ENCODE measurements at places on chromosomes 12 and 14.

GRCh38 chr12:108833757-108834472 lies 23.5 kb downstream of the SSH1 start:
- peak; percentile 48 for DNase-seq

- no peak for DNase-seq
Observed at GRCh38 chr14:92473261-92473968, 40.2 kb upstream of the RIN3 start.

DNA sequence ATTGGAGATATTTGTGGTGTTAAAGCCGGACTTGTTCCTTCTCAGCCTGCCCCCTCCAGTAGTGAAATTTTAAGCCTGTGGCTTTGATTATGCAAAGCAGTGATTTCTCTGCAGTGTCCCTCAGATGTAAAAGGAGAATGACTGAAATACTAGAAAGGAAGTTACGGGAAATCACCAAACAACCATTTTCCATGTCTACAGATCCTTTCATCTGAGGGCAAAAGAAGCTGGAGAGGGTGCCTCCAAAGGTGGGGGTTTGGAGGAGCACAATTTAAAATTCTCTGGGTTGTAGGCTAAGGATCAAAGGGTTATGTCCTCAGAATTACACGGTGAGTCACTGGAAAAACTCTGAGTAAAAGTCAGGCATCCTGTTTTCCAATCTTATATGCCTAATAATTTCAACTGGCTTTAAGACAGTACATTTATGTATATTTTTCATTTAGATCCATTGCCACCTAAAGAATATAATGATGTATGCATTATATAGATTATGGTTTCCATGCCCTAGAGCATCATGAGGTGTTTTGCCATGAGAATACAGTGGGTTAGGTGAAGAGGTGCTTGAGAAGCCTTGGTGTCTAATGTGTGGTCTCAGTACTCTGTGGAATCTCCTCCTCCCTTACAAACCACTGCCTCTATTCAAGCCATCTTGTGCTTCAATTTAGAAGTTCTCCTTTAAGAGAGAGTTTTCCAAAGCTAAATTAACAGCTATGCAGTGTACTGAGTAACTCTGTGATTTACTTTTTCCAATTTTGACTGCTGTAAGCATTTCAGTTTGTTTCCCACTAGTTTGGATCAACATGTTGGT lies 362.1 kb downstream of the RAD51B start:
- DNase-seq: no peak

GRCh38 chr12:54393743-54394142 lies 9.2 kb upstream of the ZNF385A start:
- DNase-seq: no peak

DNA sequence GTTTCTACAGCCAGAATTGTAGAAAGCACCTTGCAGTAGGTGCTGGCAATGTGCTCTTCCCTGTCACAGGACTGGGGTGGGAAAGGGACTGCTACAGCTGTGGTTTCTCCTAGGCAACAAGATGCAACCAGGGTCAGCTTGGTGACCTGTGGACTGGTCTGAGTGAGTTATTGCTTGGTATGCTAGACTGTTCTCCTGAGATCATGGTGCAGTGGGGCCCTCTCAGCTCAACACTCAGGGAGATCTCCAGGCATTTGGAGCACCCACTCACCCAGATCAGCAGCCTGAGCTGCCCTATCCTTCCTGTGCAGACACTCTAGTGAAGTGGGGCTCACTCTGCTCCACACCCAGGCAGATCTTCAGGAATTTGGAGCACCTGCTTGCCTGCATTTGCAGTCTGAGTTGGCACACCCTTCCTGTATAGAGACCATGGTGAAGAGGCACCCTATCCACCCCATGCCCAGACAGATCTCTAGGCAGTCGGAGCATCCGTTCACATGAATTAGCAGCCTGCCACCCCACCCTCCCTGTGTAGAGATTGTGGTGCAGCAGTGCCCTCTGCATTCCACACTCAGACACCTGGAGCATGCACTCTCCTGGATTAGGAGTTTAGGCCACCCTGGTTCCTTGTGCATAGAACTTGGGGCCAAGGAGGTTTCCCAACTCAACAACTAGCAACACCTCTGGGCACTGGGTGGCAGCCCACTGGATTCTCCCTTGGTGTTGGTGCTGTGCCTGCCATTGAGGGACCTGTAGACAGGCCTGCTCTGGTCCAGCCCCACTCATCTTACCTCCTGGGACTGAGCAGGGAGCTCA lies 3.8 kb upstream of the FAM186B start:
- peak; percentile 57 for DNase-seq

DNA sequence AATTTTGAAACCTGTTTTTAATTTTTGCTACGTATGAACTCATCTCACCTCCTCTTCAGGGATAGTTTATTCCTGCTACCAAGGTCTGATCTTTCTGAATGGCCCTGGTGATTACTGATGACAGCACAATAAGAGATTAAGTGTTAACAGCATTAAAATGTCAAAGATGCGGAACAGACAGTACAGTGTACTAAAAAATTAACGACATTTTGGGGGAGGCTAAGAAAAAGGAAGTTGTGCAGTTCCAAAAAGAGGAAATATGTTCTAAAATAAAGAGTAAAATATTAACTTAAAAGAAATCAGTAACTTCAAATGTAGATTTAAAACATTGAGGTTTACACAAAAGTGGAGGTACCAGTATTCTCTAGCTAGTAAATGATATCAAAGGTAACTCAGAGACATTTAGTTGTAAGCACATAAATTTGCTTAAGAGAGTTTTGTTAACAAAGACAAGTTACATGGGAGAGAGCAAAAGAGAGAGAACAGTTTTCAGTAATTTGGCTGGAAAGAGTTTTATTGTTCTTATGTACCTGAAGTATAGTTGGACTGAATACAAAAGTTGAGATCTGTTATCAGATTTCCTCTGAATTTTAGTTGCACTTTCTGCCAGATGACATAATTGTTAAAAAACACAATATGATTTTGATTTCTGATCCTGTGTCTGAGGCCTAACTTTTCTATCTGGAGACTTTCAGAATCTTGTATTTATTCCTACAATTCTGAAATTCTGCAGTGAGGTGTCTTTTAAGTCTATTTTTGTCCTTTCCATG lies 4.2 kb upstream of the CLECL1 start:
- DNase-seq: no peak

DNA sequence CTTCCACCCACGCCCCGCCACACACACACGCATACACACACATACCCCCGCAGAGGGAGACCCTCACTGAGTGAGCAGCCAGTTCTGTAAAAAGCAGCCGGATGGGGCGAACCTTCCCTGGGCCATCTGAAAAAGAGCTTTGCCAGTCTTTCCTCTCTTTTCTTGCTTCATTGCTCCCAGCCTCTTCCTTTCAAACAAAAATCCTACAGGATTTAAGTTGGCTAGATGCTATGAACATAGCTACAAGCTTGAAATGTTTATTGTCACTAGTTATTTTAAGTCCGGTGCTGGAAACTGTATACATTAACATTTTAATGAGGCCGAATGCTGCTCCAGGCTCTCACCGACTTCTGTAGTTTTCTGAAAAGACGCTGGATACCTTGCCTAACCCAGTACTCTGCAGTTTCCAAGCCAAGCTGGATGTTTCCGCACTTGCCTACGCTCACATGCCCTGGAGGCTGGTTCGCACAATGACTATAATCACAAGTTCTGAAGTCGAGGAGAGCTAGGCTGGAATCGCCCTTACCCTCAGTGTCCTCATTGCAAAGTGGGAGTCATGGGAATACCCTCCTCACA lies 39.2 kb downstream of the LTBP2 start:
- DNase-seq: no peak

GRCh38 chr12:388012-388411 lies 1.1 kb downstream of the KDM5A start:
- DNase-seq: no peak

- no peak for DNase-seq
Observed at GRCh38 chr12:18882690-18883089, 144.8 kb downstream of the CAPZA3 start.

- no peak for DNase-seq
Observed at GRCh38 chr12:100797786-100798185, 3.2 kb downstream of the ANO4 start.

Measured in lower lobe of right lung (tissue), 2 donors.